Stimulated activated CD4-positive, alpha-beta T cell treated with anti-CD3 and anti-CD28 coated beads, Interleukin-4, amount 100 ng/mL, for 1 hour (primary cell): ENCODE measurements at places on chromosomes 7 and 10.

GRCh38 chr7:44581879-44582603 is at the start of gene TMED4:
Gene TMED4, minus strand, starts transcription at chr7:44582231. Its CDS starts 25 bp downstream, at chr7:44582206.
- DNase-seq, result peak; percentile 100

DNA sequence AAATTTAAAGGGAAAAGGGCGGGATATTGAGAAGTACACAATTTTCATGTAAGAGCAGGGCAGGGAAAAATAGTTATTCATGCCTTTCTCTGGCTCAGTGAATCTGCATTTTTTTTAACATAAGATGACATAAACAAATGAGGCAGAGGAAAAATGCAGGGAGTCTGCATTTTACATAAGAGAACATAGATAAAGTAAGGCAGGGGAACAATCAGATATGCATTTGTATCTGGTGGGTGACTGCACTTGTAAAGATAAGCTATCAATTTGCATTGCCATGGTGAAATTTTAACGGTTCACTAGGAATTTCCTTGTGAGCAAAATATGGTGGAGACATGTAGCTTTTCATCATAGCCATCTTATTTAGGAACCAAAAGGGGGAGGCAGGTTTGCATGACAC is 33.5 kb downstream of the ALOX5 start:
- no peak for DNase-seq

DNA sequence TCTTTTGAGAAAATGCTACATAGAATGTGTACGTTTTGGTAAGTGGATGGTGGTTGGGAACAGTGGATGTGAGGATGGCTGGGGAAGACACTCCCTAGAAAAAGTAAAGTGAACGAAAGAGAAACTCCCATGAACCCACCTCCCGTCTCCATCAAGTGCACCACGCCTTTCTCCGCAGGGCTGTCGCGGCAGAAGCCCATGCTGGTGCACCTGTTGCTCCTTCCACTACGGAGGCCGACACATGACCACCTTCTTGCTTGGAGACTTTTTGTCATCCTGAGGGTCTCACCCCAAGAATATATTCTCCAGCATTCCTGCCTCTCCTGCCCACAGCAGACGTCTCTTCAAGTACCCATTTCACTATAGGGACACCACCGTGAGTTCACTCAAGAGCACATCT is 630.4 kb upstream of the PFKP start:
- no peak for DNase-seq

DNA sequence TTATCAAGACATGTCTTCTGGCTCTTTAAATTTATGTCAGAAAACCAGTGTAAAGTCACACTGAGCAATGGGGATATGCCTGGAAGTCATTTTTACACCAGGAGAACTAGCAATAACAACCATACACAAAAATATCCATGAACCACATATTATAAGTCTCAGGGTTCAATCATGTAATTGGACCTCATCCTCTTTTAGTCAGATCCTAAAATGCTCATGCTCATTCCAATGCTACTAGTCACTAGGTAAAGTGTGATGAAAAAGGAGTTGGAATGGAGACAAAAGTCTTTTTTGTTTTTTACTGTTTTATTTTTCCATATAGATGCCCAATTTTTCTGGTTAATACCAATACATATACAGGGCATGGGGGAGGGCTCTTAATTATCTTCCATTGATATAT is 306.1 kb downstream of the DGKB start:
- no peak for DNase-seq

DNA sequence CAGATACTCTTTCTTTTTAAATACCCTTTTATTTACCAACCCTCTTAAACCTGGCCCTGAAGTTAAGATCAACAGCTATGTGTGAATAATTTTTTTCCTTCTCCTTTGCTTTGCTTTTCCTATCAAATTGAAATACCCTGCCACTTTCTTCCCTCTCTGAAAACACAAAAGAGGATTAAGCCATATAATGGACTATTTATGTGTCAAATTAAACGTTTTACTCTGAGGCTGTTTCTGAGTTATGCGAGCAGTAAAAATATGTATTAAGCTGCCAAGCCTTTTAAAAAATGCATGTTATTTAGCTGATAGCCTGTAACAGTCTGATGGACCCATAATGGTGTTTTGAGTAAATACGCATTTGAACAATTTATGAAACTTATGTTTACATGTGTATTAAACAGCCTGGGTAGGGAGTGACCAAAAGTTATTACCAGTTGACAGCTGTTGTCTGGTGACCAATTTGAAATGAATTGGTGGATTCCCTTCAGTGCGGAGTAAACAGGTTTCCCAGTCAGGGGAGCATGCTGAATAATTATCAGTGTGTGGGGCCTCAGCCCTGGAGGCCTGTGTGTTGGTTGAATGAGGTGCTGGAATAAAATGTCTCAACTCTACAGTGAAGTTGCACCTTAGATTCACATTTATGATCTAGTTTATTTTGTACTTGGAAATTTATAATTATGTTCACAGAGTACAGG is 89.6 kb downstream of the AUTS2 start:
- DNase-seq, result no peak

DNA sequence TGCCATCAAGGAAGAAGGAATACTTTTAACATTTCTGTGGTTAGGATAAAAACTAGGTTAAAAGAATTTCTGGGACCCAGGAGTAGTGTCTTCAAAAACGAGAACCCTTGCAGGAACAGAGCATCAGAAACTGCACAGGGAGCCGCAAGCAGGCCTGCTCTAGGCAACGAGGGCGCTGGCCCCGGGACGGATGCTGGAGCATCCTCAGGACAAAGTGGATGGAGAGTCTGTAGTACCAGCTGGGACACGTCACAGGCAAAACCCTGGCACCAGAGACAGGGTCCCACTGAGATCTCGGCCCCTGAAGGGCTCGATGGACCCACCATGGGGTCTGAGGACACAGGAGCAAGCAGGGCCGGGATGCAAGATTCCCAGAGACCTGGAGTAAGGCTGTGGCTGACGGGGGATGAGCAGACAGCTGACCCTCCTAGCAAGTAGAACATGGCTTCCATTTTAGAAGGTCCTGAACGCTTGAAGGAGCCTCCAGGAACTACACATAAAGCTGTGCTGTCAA is 106.6 kb downstream of the GALNT11 start:
- no peak for DNase-seq

- DNase-seq, result no peak
These were observed 32.8 kb downstream of the TMEM60 start for GRCh38 chr7:77765481-77765880.

- DNase-seq, result no peak
These were observed 26.6 kb downstream of the INSIG1 start for GRCh38 chr7:155324012-155324917.

GRCh38 chr10:22623633-22624253 is 90.6 kb downstream of the PIP4K2A start:
- DNase-seq, result no peak

- no peak for DNase-seq
These were observed 1.8 kb downstream of the PARP12 start for GRCh38 chr7:140060788-140061606.

GRCh38 chr10:24209432-24209771 is 464 bp downstream of the KIAA1217 start:
- peak; percentile 22 for DNase-seq

DNA sequence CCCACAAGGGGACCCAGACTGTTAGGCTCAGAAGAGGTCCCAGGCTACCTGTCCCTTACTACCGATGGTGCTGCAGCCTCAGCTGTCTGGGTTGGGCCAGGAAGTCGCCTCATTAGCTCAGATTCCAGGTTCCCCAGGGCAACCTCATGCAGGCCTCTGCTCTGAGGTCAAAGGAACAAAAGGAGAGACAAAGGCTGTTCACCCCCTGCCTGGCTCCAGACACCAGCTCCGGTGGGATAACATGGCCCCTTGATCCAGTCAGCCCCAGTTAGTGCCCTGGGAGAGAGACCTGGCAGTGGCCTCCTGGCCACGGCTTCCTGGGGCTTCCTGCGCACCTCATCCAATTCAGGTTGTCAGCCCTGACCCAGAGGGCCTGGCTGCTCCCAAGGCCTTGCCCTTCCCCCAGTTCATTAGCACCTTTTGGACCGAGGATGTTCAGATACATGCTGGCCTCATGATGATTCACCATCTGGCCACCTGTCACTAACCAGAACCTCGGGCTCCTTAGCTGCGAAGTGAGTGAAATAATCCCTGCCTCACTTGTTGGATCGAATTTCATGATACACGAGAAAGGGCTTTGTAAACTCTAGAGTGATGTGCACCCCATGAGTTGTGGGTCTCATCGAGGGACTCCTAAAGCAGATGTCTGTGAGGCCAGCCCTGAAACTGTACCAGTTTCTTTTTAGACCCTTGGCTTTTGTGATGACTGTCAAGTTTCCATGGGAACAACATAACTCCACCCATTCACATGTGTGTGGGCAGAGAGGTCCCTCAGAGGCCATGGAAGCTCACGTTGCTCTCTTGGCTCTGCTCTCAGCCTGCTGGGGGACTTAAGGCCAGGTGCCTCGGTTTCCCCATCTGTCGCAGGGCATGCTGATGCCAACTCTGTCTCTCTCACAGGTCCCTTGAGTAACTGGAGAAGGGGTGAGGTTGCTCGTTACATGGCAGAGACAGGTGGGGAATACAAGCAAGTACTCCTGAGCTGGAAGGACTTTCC is 79.5 kb upstream of the PCBD1 start:
- no peak for DNase-seq

DNA sequence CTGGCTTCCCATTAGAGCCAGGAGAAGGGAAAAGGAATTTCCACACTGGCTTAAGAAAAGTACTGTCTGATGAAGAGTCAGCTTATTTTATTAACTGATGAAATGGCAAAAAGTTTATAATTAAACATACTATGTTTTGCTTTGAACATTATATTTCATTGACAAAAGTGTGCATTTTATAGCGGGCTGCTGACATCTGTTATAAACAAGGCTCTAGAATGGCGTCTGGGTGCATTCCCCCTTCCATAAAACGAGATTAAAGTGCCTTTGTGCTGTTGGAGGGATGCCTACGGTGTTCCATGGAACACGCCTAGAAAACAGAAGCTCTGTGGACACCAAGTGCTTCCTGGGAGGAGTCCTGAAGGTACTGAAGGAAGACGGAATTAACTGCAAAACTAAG is 220.2 kb downstream of the SNX10 start:
- DNase-seq, result no peak

DNA sequence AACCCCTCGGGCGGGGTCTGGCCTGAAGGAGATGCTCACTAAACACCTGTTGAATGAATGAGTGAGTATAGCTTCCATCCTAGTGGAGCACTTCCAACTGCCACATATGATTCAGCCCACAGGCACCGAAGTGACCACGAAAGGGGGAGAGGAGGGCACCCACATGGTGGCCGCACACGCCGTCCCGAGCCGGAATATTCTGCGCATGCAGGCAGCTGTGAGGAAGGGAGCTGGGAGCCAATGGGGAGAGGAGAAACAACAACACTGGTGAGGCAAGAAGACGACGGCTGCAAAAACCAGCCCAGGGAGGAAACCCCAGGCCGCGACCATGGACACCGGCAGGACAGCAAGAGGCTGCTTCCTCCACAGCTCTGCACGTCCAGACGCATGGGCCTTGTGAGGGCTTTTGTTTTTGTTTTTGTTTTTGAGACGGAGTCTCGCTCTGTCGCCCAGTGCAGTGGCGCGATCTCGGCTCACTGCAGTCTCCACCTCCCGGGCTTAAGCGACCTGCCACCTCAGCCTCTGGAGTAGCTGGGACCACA is 67.1 kb upstream of the DNAAF5 start:
- no peak for DNase-seq

DNA sequence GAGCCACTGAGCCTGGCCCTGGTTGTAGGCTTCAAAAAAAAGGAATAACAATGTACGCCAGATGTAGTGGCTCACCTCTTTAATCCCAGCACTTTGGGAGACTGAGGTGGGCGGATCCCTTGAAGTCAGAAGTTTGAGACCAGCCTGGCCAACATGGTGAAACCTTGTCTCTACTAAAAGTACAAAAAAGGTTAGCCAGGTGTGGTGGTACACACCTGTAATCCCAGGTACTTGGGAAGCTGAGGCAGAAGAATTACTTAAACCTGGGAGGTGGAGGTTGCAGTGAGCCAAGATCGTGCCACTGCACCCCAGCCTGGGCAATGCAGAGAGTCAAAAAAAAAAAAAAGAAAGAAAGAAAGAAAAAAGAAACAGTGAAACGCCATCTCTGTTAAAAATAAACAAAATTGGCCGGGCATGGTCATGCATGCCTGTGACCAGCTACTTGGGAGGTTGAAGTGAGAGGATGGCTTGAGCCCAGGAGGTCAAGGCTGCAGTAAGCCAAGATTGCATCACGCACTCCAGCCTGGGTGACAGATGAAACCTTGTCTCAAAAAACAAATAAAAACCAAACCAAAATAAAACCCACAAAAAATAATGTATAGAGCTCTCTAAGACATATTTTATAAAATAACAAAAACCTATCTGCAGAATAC is 4.7 kb upstream of the KLHDC10 start:
- DNase-seq, result no peak

GRCh38 chr7:41964183-41964753 is 261.4 kb upstream of the INHBA start:
- no peak for DNase-seq

GRCh38 chr7:138477581-138477980 is 17.5 kb downstream of the TRIM24 start:
- DNase-seq, result no peak

GRCh38 chr10:630581-631073 is 58.8 kb downstream of the DIP2C start:
- no peak for DNase-seq

DNA sequence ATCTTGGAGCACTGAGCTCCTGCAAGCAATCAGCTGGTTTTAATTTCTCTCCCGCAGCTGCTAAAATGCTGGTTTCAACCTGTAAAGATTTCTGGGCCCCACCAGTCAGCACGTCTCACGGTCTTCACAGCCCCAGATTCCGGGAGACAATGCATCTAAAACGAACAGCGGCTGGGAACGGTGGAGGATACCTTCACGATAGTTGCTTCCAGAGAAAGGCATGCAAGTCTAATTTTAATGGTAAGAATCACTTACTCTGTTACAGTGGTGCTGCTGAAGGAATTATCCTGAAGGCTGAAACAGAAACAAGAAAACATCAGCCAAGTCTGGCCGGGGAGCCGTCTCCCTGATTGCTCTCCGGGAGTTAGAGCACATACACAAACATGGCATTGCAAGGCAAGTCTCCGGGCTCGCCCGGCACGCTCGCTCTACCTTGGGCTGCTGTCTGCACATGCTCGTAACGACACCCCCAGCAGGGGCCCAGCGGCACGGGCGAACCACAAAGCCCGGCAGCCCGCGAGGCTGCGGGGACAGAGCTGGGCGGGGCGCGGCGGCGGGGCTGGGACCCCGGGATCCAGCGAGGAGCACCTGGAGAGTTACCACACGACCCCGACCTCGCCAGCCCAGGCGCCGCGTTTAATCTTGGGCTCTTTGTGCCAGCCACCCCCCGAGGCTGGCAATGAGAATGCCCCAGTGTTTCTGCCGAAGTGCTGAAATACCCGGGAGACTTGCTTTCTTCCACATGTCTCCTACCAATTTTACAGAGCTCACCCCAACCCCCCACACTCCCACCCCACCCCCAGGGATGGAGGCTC is at the start of gene FAM13C:
Gene FAM13C, minus strand, starts transcription at position 406 of the 815 bp plus-strand sequence. Its CDS starts 89 bp downstream, at position 317.
- peak; percentile 6 for DNase-seq

- no peak for DNase-seq
These were observed 45.7 kb downstream of the CXCL12 start for GRCh38 chr10:44339218-44339617.

DNA sequence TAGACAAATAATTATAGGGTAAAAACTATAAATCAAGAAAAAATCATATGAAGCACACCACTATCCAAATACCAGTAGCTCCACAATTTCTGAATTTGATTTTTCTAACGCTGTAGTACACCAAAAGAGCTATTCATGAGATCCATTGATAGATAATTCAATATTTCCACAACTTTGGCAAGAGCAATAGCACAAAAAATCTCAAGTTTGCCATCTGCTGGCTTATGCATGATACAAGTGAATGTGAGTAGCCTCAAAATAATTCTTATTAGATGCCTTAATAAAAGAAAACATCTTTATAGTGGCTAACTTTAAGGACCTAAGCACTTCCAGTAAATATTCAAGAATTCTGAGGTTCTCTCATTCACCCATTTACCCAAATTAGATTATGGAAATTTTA is 2.2 kb upstream of the TMEM196 start:
- no peak for DNase-seq
